GM19239 (cell line): ENCODE measurements at places on chromosomes 5 and 9.

DNA sequence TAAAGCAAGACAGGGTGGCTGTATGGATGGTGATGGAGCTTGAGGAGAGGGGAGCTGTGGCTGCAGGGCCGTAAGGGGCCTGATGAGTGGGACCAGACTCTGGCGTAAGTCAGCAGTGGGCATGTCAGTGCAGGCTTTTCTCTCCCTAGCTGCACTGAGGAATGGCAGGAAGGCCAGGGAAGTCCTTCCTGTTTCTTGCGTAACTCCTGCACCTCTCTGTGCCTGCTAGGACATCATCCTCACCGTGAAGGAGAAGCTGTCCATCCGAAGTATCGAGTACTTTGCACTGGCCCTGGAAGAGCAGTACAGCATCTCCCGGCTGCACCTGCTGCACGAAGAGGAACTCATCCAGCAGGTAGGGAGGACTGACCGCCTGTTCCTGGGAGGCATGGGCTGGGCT is 24.1 kb upstream of the TRMT10B start:
- no peak for DNase-seq

- DNase-seq: no peak
These were observed 42.2 kb downstream of the PSD2 start for GRCh38 chr5:139837711-139838380.

DNA sequence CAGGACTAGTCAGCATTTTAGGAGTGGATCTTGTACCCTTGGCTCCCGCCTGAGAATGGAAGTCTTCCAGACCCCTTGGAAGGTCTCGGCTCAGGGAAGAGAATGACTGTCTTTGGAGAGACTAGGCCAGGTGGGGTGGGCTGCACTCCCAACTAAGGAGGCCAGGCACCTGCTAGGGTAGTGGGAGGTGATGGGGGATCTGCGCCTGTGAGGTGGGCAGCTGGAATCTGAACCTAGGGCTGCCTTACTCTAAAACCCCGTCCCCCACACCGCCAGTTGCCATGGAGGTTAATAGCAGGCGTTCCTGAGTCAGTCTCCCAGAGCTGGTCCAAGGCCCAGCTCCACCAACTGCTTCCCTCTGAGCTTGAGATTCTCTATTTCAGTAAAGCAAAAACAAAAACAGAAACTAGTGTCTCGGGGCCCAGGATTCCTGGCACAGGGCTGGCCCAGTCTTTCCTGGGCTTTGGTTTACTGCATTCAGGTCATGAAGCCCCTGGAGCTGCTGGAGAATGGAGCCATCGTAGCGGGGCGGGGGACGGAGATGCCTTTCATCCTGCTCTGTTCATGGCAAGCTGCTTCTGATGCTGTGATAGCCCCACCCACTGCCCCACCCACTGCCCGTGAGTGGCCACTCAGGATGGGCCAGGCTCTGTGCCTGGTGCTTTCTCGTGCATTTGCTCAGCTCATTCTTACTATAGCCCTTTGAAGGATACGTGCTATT is 57.5 kb downstream of the DAB2IP start:
- no peak for DNase-seq

GRCh38 chr9:133738640-133739225 is 581 bp upstream of the SARDH start:
- DNase-seq: no peak

DNA sequence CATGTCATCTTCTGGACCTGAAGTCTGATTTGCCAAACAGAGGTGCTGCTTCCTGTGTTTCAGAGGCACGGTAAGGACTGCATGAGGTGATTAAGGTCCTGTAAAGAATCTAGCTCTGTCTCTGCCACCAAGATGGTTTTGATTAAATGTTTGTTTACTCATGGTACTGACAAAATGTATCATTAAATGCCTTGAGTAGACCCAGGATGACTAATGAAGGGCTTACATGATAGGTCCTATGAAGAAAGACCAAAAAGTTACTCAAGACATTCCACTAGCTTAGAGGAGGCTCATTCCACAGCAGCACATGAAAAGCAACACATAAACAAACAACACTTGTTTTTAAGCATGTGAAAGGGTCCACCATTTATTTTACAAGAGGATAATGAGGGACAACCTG is 100.9 kb downstream of the BOD1 start:
- DNase-seq: no peak

DNA sequence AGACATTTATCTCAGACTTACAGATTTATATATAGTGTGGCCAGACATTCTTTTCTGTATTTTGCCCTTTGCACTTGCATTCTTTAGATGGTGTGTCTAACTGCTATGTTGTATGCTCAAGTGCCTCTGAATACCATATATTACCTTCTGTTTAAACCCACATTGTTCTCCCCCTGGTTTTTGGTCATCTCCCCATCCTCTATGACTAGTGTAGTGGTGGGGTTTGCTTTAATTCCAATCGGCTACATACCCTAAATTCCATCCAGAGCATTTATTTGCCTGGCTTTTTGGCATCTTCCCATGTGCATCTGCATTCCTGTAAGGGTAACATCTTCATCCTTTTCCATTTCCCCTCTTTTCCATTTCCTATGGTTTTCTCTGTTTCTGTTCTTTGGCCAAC is 271.0 kb upstream of the SLC30A5 start:
- DNase-seq: no peak

DNA sequence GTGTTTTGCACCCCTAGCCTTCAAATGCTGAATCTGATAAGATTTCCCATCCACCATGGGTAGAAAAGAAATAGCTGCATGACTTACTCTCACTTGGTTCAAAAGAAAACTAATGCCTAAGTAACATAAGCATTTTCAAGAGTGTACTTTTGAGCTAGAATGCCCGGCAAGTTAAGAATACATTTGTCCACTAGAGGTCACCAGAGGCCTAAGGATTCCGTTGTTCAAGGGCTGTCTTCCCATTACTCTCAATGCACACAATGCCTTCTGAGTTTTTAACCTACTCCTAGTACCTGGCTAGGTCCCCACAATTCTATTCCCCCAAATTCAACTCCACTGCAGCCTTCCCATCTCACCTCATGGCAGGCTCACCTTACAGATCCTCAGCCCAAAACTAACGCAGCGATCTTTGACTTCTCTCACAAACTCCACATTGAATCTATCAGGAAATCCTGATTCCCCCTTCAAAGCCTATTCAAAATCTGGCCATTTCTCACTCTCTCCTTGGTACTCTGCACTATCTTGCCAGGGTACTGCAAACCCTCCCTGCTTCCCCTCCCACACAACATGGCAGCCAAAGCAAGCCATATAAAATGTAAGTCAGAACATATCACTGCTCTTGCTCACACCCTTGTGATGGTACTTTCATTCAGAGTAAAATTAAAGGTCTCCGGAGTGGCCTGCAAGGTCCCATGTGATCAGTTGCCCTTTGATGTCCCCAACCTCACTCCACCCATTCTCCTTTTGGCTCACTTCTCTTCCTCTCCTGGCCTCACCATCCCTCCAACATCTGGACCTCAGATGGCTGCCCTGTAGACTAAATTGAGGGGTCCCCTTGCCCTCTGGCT is 13.4 kb downstream of the OXCT1 start:
- no peak for DNase-seq
